Left renal pelvis (tissue), 4 donors: ENCODE measurements at places on chromosomes 4 and X.

DNA sequence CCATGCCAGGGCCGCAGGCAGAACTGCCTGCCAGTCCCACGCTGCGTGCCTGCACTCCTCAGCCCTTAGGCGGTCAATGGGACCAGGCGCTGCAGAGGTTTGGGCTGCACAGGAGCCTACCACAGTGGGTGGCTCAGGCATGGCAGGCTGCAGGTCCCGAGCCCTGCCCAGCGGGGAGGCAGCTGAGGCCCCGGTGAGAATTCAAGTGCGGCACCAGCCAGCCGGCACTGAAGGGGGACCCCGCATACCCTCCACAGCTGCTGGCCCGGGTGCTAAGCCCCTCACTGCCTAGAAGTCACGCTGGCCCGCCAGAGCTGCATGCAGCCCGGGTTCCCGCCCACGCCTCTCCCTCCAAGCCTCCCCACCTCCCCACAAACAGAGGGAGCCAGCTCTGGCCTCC is 302.5 kb upstream of the UGT8 start:
- DNase-seq = no peak

DNA sequence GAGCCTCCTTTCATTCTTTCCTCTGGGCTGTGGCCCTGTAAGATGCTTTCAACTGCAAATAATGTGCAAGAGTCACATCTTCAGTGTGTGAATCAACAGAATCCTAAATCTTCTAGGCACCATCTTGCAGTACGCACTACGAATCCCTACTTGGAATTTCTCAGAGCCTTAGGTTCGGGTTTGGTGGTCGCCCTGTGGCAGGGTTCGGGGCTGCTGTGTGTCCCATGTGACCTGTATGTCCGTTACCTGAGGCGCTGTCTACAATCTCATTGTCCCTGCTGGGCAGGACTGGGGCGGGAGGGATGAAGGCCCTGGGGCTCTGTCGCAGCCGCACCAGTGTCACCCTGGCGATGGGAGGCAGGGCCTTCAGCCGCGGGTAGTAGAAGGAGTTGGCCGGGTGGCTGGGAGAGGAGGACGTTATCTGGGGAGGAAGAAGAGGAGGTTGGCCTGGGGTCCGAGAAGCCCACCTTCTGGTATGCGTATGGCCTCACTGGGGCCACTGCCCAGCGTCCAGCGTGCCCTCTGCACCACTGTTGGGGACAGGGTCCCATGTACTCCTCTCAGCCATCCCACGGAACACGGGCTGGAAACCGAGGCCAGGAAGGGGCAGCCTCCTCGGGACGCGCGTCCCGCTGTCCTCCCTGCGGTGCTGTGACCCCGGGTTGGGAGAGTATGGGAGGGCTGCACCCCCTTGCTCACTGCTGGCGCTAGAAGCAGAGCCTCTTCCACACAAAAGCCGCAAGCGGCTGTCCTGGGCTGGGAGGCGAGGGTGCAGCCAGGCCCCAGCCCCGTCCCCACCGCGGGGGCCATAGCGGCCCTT is 2.0 kb downstream of the SPON2 start:
- DNase-seq = no peak

DNA sequence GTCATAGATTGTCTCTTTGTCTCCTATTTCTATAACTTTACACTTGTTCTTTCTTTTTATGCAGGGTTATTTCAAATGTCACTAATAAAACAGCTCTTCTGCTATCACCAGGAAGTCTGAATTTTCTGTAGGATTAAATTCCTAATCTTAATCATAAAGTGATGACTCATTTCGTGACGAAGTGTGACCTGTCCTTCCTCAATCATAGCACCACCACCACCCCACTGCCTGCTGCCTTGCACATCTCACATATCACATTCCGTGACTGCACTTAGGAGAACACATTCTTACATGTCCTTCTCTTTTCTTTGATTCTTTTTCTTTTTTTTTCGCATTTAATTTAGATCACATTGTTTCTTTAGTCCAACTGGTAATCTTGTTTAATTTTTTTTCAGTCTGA is 57.7 kb upstream of the UGT2B7 start:
- DNase-seq = no peak

DNA sequence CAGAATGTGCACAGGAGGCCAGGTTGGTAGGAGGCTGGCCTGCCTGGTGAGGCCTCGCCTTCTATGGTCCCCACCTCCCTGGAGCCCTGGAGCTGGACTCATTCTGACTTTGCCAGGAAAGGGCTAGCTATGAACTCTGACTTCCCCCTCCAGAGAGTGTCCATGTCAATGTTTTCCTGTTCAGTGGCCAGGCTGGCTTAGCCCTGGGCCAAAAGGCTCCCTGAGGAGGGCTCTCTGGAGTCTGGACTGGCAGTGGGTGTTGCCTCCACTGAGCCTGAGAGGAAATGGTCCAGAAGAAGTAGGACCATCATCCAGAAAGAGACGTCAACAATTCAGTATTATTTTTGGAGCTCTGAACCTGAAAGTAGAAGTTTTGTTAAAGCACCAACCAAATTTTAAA is 178.7 kb downstream of the CHIC2 start:
- no peak for DNase-seq

GRCh38 chrX:35798042-35798441 is at the start of gene MAGEB16:
Gene MAGEB16, plus strand, starts transcription at chrX:35798342. Its CDS starts 3,855 bp downstream, at chrX:35802197.
- DNase-seq = no peak

DNA sequence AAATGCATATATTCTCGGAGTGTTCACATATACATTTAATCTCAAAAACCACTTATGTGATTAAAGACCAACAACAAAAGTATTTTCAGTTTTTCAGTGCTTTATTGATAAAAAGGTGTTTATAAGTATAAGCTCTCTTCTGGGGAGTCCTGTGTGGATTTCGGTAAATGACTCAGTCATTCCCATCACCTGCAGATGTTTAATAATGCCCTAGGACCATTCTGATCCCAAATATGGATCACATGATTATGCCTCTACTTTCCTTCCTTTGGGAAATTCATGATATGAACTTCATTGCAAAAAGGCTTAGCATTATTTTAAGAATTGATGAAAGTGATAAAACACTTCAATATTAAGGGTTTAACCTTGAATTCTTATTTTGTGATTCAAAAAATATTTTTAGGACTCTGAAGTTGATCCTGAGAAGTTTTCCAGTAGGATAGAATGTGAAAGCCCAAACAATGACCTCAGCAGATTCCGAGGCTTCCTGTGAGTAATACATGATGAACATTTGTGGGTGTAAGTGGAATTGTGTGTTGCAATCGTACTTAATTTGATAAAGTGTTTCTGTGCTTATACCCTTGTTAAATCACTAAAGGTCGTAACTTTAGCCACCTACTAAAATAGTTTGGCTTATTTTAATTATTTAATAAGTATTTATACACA is 40.2 kb downstream of the ATP10D start:
- no peak for DNase-seq

DNA sequence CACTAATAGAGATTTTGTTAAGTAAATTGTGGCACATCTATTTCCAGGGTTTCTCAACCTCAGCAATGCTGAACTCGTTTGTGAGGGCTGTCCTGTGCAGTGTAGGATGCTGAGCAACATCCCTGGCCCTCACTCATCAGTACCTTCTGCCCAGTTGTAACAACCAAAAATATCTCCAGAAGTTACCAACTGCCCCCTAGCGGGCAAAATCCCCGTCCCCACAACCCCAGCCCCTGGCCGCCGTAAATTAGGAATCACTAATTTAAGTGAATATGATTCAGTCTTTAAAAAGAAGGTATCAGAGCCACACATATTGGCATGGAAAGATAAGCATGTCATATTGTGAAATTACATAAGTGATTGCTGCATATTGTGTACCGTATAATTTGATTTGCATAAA is 123.4 kb downstream of the ASB9 start:
- DNase-seq = no peak

GRCh38 chr4:180636696-180637404 is 1606.4 kb upstream of the TENM3 start:
- no peak for DNase-seq
